ENCODE measurements at places on chromosomes 11 and 22.

- DNase-seq, result no peak
Observed at GRCh38 chr22:48237466-48238283, 1475.2 kb downstream of the TBC1D22A start.

DNA sequence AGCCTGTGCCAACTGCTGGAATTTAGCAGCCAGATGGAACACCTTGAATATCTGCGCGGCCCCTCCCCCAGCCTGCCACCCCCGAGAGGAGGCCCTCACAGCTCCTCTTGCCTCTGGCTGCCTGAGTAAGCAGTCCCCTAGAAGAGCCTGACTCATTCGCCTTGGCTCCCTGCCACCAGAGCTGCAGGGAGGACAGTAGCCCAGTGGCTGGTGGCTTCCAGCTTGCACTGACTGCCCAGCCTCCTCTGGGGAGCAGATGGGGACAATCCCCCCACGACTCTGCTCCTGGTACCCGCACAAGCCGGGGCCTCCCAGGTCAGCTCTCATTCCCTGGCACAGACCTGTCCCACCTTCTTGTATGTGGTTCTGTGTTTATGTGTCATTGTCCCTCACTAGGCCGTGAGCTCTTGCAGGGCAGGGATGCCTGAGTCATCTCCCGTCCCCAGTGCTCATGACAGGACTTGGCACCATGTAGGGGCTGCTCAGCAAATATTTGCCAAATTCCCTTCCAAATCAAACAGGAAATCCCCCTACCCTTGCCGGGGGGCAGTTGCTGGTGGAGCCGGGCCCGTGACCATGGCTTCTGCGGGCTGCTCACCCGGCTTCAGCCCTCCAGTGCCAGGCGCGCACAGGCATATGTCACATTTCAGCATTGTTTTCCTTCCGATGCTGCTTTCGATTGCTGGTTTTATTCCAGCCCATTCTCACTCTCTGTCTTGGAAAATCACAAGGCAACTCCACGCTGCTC, 43.6 kb downstream of the CACNG2 start:
- DNase-seq, result peak; percentile 38

GRCh38 chr11:60394666-60395380, 1.4 kb upstream of the MS4A14 start:
- DNase-seq, result no peak

DNA sequence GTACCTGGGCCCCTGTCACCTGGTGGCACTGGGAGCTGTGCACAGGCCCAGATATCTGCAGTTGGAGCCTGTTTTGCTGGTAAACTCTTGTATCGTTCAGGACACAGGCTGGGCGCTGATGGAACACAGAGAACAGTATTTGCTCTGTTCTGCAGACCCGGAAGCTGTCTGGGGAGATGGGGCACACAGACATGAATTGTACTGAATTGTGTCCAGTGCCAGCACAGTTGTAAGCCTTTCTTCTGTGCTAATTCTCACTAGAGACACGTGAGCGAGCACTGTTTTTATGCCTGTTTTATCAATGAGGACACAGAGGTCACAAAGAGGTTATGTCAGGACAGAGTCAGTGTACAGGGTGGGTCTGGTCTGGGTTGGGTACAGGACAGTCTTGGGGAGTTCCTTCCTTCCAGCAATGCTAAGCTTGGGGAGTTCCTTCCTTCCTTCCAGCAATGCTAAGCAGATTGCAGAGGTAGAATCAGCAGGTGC, 24.4 kb upstream of the ACR start:
- DNase-seq, result no peak

DNA sequence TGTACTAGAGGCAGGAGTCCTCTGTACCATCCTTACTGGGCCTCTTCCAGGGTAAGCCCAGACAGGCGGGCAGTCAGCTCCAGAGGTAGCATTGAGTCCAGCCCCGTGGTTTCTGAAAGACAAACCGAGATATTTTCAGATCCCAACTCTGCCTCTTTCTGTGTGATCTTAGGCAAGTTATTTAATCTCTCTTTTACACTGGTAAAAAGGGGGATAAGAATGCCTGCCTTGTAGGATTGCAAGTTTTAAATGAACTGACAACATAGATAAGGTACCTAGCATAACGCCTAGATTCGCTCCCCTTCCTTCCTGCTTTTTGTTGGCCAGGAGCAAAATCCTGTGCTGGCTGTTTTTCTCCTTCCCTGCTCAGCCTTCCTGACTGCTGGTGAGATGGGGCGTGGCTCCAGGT, 56.4 kb upstream of the NNMT start:
- DNase-seq, result no peak

- DNase-seq, result no peak
Observed at GRCh38 chr11:130180491-130180890, 20.9 kb downstream of the ST14 start.

GRCh38 chr11:68565768-68566167, 105.2 kb downstream of the PPP6R3 start:
- no peak for DNase-seq

GRCh38 chr11:133228471-133229329, 303.6 kb downstream of the OPCML start:
- DNase-seq, result no peak

- DNase-seq, result no peak
Observed at GRCh38 chr11:95253141-95253540, 22.1 kb upstream of the SESN3 start.

DNA sequence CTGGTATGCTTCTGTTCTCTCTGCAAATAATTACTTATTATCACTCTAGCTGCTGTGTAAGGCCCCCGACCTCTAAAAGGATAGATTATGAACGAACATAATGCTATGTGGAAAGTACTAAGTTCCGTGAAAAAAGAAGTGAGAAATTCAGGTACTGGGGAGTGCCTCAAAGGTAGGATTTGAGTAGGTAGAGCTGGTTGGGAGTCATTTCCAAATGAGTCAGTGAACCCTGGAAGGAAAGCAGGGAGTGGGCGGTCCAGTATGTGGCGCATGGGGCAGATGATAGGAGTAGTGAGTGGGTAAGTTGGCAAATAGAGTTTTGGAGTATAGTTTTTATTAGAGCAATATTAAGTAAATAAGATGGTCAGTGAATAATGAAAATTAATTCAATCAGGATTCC, 2.4 kb downstream of the ZC3H12C start:
- no peak for DNase-seq

- DNase-seq, result no peak
Observed at GRCh38 chr11:134423106-134423505, 11.1 kb upstream of the B3GAT1 start.

- DNase-seq, result no peak
Observed at GRCh38 chr11:5293028-5293427, 8.7 kb downstream of the OR51B4 start.

DNA sequence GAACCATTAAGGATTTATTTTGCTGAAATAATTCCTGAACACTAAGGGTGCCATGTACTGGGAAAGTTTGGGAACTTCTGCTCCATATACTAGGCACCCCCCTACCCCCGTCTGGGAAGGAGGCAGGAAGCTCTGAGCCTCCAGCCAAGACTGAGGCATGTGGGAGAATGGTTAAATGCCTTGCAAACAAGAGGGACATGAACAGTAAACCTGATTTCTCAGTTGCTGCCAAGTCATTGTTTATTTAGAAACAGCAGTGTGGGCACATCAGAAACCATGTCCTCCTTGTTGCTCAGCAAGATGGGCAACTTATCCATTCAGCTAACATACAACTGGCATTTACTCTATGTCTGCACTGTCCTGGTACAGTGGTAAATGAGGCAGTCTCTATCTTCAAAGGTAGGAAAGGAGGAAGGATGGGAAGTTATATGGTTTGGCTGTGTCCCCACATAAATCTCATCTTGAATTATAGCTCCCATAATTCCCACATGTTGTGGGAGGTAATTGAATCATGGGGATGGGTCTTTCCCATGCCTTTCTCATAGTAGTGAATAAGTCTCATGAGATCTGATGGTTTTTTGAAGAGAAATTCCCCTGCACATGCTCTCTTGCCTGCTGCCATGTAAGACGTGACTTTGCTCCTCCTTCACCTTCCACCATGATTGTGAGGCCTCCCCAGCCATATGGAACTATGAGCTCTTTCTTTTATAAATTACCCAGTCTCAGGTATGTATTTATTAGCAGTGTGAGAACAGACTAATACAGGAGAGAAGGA, 459.1 kb downstream of the MIAT start:
- DNase-seq, result no peak

GRCh38 chr11:80346353-80347059, 905.7 kb upstream of the TENM4 start:
- no peak for DNase-seq

GRCh38 chr11:65120831-65121230, 1.1 kb downstream of the FAU start:
- DNase-seq, result no peak

DNA sequence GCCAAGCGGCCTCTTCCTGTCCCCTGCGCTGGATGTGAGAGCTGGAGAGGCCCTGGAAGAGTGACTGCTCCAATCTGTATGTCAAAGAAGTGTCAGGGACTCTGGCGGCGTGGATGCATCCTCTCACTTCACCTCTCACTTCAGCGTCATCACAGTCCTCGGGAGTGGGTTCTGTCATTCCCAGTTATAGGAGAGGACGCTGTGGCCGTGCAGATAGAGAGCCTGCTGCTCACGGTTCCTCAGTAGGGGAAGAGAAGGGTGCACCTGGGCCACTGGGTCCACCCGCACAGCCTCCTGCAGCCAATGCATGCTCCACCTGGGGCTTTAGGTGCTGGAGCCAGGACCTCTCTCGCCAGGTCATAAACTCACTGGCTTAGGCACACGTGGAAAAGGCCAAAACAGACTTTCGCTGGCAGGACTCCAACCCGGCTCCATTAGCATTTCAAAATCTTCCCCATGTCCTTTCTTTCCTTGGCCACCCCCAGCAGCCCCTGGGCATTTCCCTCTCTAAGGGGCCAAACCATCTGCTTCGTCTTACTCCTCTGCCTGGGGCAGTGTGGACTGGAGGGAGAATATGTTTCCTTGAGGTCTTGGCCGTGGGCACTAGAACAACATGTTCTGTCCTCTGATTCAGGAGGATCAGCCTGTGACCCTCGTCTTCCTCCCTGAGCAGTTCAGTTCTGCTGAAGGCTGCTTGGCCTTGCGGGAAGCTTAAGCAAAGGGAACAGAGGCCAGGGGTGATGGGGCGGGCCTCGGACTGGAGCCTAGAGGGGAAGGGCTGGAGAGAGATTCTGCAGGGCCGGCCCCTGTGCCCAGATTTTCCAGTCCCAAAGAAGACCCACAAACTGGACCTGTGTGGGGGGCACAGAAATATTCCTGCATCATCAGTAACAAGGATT, 57.8 kb downstream of the ST14 start:
- DNase-seq, result no peak

GRCh38 chr22:22767876-22768602, 119.6 kb upstream of the IGLL5 start:
- no peak for DNase-seq

GRCh38 chr11:73048446-73048845, 93.7 kb downstream of the FCHSD2 start:
- no peak for DNase-seq

- DNase-seq, result no peak
Observed at GRCh38 chr11:124870430-124870829, 5.2 kb downstream of the ROBO3 start.

DNA sequence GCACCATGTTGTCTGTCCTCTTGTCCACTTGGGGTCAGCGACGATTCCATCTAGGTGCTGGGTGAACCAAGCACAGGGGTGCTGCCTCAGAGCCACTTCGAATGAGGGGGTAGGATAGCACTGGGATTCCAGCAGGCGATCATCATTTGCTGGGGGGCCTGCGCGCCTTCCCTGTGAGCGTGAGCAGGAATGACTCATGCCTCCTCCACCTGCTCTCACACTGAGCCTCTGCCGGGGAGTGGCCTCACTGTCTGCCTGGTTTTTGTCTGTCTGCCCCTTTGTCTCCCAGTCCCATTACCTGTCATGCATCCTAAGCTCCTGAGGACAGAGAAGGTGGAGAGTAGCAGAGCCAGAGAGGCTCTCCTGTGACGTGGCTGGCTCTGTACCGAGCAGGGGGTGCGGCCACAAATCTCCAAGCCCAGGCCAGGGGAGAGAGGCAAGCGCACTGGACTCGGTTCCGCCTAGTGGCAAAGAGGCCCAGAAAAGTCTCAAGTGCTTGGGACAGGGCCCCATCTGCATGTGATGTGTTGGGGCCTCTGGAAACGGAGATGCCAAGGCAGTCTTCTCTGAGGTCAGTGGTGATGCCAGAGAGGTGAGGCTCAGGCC, 30.8 kb downstream of the RSPH14 start:
- DNase-seq, result no peak

- no peak for DNase-seq
Observed at GRCh38 chr22:46933040-46933930, 170.8 kb downstream of the TBC1D22A start.

DNA sequence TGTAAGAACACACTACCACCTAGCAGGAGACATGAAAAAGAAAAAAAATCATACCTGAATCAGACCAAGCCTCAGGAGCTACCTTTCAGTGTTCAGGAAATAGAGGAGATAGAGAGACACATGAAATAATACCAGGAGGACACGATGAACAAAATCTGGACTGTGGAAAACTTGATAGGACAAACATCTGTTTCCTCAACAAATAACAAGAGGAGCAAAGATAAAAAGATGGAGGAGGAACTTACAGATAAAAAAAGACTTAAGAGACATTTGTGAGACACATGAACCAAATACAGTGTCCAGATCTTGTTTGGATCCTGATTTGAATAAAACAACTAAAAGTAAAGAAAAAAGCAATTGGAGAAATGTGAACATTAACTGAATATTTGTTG, 12.4 kb upstream of the KCNE3 start:
- DNase-seq, result no peak

- DNase-seq, result no peak
Observed at GRCh38 chr11:61442616-61443015, 12.7 kb downstream of the SDHAF2 start.

DNA sequence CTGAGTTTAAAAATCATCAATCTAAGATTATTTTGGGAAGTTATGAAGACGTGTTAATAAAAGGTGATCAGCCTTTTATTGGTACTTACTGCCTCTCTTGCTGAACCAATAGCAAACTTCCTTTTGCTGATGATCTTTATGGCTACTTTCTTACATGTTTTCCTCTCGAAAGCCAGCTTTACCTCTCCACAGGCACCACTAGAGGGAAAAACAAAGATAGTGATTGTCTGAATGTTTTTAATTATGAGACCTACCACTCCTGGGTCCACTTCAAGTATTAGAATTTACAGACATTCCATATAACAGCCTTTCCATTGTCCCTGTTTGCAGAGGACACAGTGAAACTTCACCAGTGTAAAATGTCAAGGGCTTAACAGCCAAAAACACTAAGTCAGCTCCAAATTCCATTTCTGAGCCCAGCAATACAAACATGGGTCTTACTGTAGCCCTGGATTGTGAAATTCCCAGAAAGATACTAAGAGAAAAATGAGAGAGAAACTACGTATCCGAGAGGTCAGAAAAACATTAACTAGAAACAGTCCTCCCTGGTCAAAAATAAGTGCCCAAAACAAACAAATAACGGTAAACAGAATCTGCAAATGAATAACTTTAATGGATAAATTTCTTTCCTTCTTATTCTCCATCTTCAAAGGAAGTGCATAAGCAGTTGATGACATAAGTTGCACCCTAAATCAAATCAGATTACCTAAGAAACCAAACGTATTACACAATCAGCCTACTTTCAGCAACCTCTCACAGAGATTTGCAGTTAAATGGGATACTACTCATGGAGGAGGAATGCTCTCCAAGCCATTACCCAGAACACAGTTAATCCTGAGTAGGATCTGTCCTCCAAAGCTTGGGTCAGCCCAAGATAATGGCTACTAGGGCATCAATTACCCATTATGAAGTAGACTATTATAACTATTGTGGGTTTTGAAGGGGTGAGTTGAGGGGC, 29.5 kb downstream of the CHEK2 start:
- DNase-seq, result no peak
